T-cell (primary cell): ENCODE measurements at places on chromosomes 2 and 18. TPM values are rescaled to one million over a fixed set of nuclear protein-coding genes. Genes with fewer than 3 reads are reported as not detected.

The CCDC148 gene
- not detected for total RNA-seq

The DLX1 gene
- total RNA-seq = not detected

The NEDD4L gene
- 10.3 TPM for total RNA-seq

The GKN2 gene
- not detected for total RNA-seq

The CCBE1 gene
- total RNA-seq = not detected

The HOXD12 gene
- not detected for total RNA-seq

The FER1L5 gene
- total RNA-seq = not detected

The THOC1 gene
- total RNA-seq = 53.7 TPM

The KCNIP3 gene
- total RNA-seq = not detected

The BOLL gene
- not detected for total RNA-seq

The DNER gene
- total RNA-seq = not detected

The RAB1A gene
- 42.6 TPM for total RNA-seq

The CCDC85A gene
- total RNA-seq = not detected

The CKAP2L gene
- total RNA-seq = 0.32 TPM

The C2orf80 gene
- total RNA-seq = not detected

The MYO5B gene
- not detected for total RNA-seq

The APCDD1 gene
- total RNA-seq = not detected

The ALK gene
- not detected for total RNA-seq

The AKAIN1 gene
- not detected for total RNA-seq

The REL gene
- 19.9 TPM for total RNA-seq

The KYNU gene
- 0.66 TPM for total RNA-seq

The AP1S3 gene
- total RNA-seq = 2.1 TPM

The LOXL3 gene
- 0.32 TPM for total RNA-seq

The CDKL4 gene
- not detected for total RNA-seq

The RESP18 gene
- total RNA-seq = not detected

The IL1R2 gene
- 0.59 TPM for total RNA-seq

The CAPN14 gene
- total RNA-seq = 0.63 TPM

The RNF144A gene
- 93.1 TPM for total RNA-seq

The WDR75 gene
- total RNA-seq = 50.3 TPM

The RFTN2 gene
- total RNA-seq = not detected

The BBS5 gene
- 2.0 TPM for total RNA-seq

The CPS1 gene
- 0.30 TPM for total RNA-seq

The CDH2 gene
- not detected for total RNA-seq

The ANTXR1 gene
- 0.79 TPM for total RNA-seq

The ZNF519 gene
- 10.4 TPM for total RNA-seq

The MALL gene
- total RNA-seq = 0.57 TPM
